ENCODE measurements at places on chromosomes 12 and 14. TPM values are rescaled to one million over a fixed set of nuclear protein-coding genes. Genes with fewer than 3 reads are reported as not detected.

The PRICKLE1 gene
- 3.2 TPM for total RNA-seq

The SNW1 gene
- 24.4 TPM for total RNA-seq

The TTC8 gene
- 9.9 TPM for total RNA-seq

The SLC7A8 gene
- 11.5 TPM for total RNA-seq

DNA sequence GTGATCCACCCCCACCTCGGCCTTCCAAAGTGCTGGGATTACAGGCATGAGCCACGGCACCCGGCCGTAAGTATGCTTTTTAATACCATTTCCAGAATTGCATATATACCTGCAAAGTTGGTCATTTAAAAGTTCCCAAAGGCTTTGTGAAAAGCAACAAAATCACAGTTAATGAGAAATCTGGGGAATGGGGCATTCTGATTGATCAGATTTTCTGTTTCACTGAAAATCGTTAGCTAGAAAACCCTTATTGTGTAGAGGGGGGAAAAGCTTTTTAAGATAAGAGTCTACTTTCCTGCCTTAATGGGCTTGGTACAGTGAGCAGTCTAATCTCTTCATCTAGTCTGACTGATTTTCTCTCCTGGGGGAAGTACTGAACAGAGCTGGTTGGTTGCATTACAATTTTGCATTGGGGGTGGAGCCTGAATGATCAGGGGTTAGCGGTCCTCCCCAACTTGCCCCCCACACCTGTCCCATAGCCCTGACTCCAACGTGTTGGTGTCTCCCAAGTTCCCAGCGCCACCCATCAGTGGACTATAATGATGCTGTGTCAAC lies 23.8 kb downstream of the IL31 start:
- DNase-seq = no peak
- H3K27me3 ChIP-seq = no peaks in the 10 kb centered on the region
- H3K36me3 ChIP-seq = no peaks in the 10 kb centered on the region
- H3K4me3 ChIP-seq = no peak overlapping the region
- no peaks in the 10 kb centered on the region for H3K4me1 ChIP-seq
- H3K27ac ChIP-seq = no peak overlapping the region

GRCh38 chr14:26548406-26548805 lies 49.4 kb downstream of the NOVA1 start:
- no peaks in the 10 kb centered on the region for H3K36me3 ChIP-seq
- no peaks in the 10 kb centered on the region for H3K4me1 ChIP-seq
- no peak overlapping the region for H3K27ac ChIP-seq
- no peak overlapping the region for H3K4me3 ChIP-seq

GRCh38 chr14:82549306-82549990 lies 1015.8 kb upstream of the SEL1L start:
- no peak overlapping the region for H3K4me3 ChIP-seq
- H3K27me3 ChIP-seq = no peaks in the 10 kb centered on the region
- no peak for DNase-seq
- no peaks in the 10 kb centered on the region for H3K36me3 ChIP-seq

- DNase-seq = no peak
- no peaks in the 10 kb centered on the region for H3K36me3 ChIP-seq
- no peak overlapping the region for H3K4me3 ChIP-seq
- no peak overlapping the region for H3K27ac ChIP-seq
These were observed 134.5 kb upstream of the MED13L start for GRCh38 chr12:116411977-116412376.

All from pancreas (tissue), 10 donors.